Liver (tissue), 10 donors: ENCODE measurements at places on chromosomes 16 and 17.
A peak's percentile ranks its signal among the peaks of the same experiment; 100 is the strongest.

DNA sequence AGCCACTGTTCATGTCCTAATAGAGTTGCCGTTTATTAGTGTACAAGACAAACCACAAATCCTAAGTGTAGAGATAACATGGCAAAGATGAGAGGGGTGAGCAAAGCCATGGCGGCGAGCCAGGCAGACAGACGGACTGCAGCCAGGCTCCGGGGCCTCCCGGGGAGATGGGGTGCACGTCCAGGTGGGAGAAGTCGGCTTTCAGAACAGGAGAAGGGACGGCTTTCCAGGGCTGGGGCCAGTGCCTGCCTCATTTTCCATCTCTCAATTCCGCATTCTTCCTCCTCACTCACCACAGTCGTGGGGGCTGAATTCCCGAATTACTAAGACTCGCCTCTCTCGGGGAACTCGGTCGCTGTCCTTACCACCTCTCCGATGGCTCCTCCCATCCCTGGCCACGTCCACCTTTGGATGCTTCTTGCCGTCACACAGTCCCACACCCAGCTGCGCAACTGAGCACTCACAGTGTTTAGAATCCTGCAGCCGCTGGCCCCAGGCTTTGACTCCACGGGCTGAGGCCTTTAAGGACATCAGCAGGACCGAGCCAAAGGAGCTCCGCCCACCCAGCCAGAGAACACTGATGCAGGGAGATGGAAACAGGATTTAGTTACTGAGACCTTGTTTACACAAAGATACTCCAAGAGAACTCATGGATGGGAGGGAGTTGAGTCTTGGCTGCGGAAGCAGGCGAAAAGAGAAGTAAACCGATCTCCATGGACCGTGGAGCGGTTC is 59.7 kb downstream of the RNF112 start:
- H3K4me1 ChIP-seq, result no peaks in the 10 kb centered on the region
- H3K27me3 ChIP-seq, result no peaks in the 10 kb centered on the region
- peak overlapping the region; percentile 50 for H3K27ac ChIP-seq

- no peak overlapping the region for H3K27ac ChIP-seq
- H3K4me3 ChIP-seq, result no peak overlapping the region
- DNase-seq, result no peak
- no peaks in the 10 kb centered on the region for H3K4me1 ChIP-seq
Measured at GRCh38 chr17:9009737-9010136, 11.6 kb upstream of the NTN1 start.

- peak; percentile 17 for DNase-seq
- H3K4me1 ChIP-seq, result no peaks in the 10 kb centered on the region
- no peak overlapping the region for H3K27ac ChIP-seq
- H3K36me3 ChIP-seq, result no peaks in the 10 kb centered on the region
- no peaks in the 10 kb centered on the region for H3K27me3 ChIP-seq
Measured at GRCh38 chr17:83024218-83024971, 55.0 kb upstream of the METRNL start.

- H3K27me3 ChIP-seq, result no peaks in the 10 kb centered on the region
- no peak for DNase-seq
- H3K27ac ChIP-seq, result no peak overlapping the region
- no peaks in the 10 kb centered on the region for H3K4me1 ChIP-seq
Measured at GRCh38 chr17:13353590-13353989, 248.1 kb downstream of the HS3ST3A1 start.

DNA sequence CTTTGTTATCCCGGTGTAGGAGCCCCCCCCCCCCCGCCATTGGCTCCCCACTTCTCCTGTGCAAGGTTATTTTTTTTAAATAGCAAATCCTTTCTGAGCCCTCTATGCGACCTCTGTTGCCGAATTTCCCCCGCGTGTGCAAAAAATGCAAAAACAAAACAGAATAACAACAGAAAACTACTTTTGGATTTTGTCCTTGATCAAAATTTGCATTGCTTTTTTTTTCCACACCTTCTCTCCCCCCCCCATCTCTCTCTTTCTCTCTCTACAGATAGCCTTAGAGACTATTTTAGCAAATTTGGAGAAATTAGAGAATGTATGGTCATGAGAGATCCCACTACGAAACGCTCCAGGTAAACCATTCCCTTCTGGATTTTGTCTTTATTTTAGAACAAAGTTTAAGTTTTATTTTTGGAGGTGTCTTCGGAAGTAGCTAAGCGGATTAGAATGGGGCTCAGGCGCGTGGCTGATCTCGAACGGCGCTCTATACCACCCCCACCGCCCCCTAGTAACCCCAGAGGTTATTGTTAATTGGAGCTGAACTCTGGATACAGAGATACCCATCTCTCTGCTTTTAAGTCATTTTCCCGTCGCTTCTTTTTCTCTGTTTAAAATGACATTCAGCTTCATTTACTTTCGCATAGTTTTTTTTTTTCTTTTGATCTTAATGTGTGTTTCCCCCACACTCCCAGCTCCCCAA is 1.0 kb downstream of the MSI2 start:
- peaks cover 8% of the 10 kb centered on the region for H3K36me3 ChIP-seq
- DNase-seq, result no peak
- H3K4me3 ChIP-seq, result peak overlapping the region; percentile 95
- no peaks in the 10 kb centered on the region for H3K27me3 ChIP-seq
- no peaks in the 10 kb centered on the region for H3K4me1 ChIP-seq

DNA sequence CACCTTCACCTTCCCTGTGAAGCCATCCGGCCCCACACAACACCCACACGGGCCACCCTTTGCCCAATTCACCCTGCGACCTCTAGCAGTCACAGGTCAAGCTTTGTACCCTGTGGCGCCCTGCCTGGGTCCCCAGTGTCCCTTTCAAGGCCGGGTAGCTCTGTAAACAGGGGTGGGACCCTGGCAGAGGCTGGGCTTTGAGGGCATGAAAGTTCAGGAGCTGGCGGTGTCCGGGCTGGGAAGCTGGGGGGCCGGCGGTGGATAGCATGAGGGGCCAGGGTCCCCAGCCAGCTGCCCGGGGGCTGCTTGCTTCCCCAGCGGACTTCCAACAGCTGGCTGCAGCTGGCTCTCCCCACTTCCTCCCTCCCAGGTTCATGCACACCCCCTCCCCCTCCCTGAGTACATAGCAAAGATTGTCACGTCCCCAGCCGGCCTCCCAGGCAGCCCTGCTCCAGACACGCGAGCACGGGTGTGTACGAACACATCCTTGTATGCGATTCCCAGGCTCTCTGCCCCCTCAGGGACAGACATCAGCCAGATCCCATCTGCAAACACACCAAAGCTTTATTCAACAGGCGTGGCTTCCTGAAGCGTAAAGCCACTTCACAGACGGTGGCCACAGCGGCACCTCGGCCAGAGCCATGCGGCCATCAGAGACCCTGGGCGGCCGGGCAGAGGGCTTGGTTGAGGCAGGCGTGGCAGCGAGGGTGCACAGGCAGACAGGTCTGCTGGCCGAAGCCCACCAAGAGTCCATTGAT is 8.2 kb downstream of the NTHL1 start:
- peaks cover 26% of the 10 kb centered on the region for H3K4me1 ChIP-seq
- DNase-seq, result peak; percentile 65
- no peaks in the 10 kb centered on the region for H3K27me3 ChIP-seq

DNA sequence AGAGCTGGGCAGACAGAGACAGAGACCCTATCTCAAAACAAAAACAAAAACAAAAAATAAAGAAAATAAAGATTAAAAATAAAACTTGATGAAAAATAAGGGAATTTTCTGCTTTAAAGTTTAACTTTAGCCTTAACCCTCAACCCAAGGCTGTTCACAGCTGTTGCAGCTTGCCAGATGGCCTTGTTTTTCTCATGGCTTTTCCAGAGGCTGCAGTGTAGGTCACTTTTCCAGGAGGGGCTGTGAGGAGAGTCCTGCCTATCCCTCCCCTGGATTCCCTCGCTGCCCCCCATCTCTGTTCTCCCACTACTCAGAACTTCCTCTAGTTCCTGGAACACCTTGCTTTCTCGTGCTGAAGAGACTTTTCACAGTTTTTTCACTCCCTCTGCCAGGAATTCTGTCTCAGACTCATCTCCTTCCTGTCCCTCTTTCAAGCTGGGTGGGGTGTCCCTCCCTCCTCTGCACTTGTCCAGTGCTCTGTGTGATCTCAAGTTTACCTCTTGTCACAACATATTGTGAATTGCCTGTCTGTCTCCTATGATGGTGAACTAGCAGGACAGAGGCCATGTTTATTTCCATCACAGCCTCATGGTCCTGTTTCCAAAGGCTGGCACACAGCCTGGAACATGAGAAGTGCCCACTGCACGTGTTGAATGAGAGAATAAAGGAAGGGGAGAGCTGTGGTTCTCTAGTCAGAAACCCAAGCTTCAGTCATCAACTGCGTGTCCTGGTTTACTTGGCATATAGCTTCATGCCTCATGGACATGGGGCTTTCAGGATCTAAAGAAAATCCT is 69.9 kb upstream of the MSI2 start:
- no peak for DNase-seq
- H3K27ac ChIP-seq, result no peak overlapping the region
- H3K4me3 ChIP-seq, result no peak overlapping the region

DNA sequence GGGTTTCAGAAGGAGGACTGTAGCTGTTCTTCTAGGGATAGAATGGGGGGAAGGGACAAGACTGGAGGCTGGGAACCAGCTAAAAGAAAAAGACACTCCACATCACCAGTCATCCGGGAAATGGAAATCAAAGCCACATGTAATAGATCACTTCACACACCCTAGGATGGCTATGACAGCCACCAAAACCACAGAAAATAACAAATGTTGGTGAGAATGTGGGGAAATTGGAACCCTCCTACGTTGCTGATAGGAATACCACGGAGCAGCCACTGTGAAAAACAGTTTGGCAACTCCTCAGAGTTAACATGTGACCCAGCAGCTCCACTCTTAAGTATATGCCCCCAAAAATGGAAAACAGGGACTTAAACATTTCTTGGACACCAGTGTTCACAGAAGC is 2.3 kb downstream of the TLE7 start:
- H3K27ac ChIP-seq, result no peak overlapping the region
- H3K27me3 ChIP-seq, result no peaks in the 10 kb centered on the region
- H3K4me3 ChIP-seq, result no peak overlapping the region

GRCh38 chr16:11046382-11046931 is 102.1 kb downstream of the CLEC16A start:
- no peaks in the 10 kb centered on the region for H3K27me3 ChIP-seq
- peak overlapping the region; percentile 19 for H3K27ac ChIP-seq
- H3K36me3 ChIP-seq, result peaks cover 30% of the 10 kb centered on the region
- no peak overlapping the region for H3K4me3 ChIP-seq

- peaks cover 9% of the 10 kb centered on the region for H3K4me1 ChIP-seq
- H3K4me3 ChIP-seq, result no peak overlapping the region
- no peaks in the 10 kb centered on the region for H3K36me3 ChIP-seq
- H3K27me3 ChIP-seq, result no peaks in the 10 kb centered on the region
- H3K27ac ChIP-seq, result no peak overlapping the region
- DNase-seq, result no peak
Measured at GRCh38 chr17:47277921-47278320, 24.3 kb downstream of the ITGB3 start.

DNA sequence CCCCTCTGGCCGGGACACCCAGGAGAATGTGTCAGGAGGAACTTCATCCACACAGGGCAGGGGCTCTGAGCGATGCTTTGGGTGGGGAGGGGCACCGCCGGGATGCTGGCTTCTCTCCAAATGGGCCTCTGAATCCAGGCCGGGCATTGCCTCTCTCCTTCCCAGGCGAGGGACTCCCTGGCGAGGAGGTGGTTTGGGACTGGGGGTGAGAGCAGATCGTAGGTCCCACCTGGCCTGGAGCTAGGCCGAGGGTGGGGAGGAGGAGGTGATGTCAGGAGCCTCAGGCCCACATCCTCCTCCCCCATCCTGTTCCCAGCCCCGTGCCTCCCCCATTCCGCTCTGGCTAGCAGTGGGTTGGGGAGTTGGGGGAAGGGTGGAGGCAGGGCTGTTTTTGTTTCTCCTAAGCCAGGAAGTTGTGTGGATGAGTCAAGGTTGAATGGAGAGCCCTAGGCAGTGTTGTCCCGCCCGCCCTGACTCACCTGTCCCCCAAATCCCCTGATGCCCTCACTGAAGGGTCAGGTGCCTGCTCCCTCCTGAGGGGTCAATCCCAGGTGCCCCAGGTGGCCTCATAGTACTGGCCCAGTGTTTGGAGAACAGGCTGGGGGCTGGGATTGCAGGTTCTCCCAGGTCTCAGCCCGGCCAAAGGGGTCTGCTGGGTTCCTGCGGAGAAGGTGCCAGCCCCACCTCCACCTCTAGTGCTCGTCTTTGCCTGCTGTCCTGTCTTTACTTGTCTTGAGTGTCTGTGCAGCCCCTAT is 2.8 kb downstream of the GRB7 start:
- peaks cover 8% of the 10 kb centered on the region for H3K4me1 ChIP-seq
- H3K27ac ChIP-seq, result peak overlapping the region; percentile 80
- H3K27me3 ChIP-seq, result no peaks in the 10 kb centered on the region
- peaks cover 6% of the 10 kb centered on the region for H3K36me3 ChIP-seq
- DNase-seq, result no peak

DNA sequence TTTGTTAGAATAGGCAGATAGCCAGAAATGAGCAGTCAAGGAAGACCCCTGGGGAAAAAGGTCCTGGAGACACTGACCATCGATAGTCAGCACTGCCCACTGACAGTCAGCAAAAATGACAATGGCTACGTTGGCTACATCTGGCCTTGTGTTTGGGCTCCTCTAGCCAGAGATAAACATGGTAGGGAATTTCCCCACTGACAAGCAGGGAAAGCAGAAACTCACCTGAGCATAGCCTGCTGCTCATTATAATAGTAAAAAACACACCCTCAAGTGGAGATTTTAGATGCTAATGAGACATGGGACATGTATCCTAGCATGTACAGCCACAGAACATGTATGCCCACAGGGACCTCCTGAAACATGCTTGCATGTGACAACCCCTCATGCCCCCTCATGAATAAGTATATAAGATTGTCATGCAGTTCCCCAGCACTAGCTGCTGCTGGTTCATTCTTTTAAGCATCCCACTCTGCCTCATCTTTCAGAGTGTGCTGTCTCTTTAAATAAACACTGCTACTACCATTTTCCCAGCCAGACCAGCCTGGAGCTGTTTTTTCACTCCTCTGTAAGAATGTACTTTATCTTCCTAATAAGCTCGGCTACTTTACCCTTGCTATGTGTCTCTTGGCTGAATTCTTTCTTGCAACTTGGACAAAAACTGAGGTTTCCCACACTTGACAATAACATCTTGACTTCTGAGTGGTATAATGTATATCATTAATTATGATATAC is 550.1 kb upstream of the CDH8 start:
- no peak overlapping the region for H3K4me3 ChIP-seq
- H3K36me3 ChIP-seq, result no peaks in the 10 kb centered on the region
- DNase-seq, result no peak
- H3K27ac ChIP-seq, result no peak overlapping the region

DNA sequence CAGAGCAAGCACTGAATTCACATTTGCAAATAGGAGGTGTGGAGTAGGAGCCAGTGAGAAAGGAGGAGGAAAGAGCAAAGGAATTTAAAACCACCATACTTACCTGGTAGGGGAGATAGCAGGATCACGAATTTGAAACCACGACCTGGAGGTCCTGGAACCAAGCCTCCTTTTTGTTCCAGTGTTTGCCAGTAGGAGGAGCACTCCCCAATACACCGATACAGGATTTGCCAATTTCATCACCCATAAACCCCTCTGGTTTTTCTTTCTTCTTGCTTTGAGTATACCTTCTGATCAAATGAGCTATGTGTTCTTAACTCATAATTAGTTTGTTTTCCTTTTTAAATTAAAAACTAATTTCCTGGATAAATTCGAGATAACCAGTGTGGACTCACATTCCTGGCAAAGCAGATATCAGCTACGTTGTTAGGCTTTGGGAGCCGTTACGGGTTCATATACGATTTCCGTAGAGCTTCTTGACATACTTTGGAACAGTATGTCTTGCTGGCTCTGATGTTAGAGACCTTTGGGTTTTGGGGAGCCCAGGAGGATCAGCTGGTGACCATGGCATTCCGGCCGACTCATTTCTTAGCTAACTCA is 22.7 kb downstream of the BCO1 start:
- DNase-seq, result no peak
- no peaks in the 10 kb centered on the region for H3K36me3 ChIP-seq
- no peak overlapping the region for H3K27ac ChIP-seq
- no peaks in the 10 kb centered on the region for H3K4me1 ChIP-seq
